Endodermal cell (in vitro differentiated cells): ENCODE measurements at places on chromosomes 13 and 19. TPM values are rescaled to one million over a fixed set of nuclear protein-coding genes. Genes with fewer than 3 reads are reported as not detected.

The CCL25 gene
- not detected in 2 replicates for total RNA-seq

The SBK3 gene
- 1.2 to 1.5 TPM (median 1.4 TPM) in 3 replicates for total RNA-seq

The ATP8A2 gene
- 2.9 and 3.0 TPM in 2 replicates for total RNA-seq

The CYP2A13 gene
- 0.23 TPM in 1 of 2 replicates, not detected in the other for total RNA-seq

The HCN2 gene
- 0.15 to 0.61 TPM (median 0.27 TPM) in 3 replicates for total RNA-seq

The CLN5 gene
- 10.9 and 13.9 TPM in 2 replicates for total RNA-seq

The MCF2L gene
- 33.1 and 48.0 TPM in 2 replicates for total RNA-seq

The URAD gene
- not detected in 2 replicates for total RNA-seq

The SHISA7 gene
- total RNA-seq, result not detected in 2 replicates

The PGLYRP1 gene
- total RNA-seq, result not detected in 2 replicates

The SIGLEC11 gene
- not detected in 3 replicates for total RNA-seq

The KLK10 gene
- 0.46 and 0.50 TPM in 2 replicates for total RNA-seq

The NUDT19 gene
- total RNA-seq, result 6.3 and 6.8 TPM in 2 replicates

The EFNA2 gene
- 27.2 and 30.7 TPM in 2 replicates for total RNA-seq

The KLK14 gene
- 0.38 to 0.71 TPM (median 0.53 TPM) in 3 replicates for total RNA-seq

The OR7D2 gene
- 0.19 to 0.61 TPM (median 0.31 TPM) in 3 replicates for total RNA-seq

The B3GNT8 gene
- 3.9 and 4.7 TPM in 2 replicates for total RNA-seq

The ALOX5AP gene
- total RNA-seq, result not detected in 3 replicates
